ENCODE measurements at places on chromosomes 3 and 15. TPM values are rescaled to one million over a fixed set of nuclear protein-coding genes. Genes with fewer than 3 reads are reported as not detected.
A peak's percentile ranks its signal among the peaks of the same experiment; 100 is the strongest.

GRCh38 chr3:74353039-74353438 is 261.4 kb downstream of the CNTN3 start:
- no peaks in the 10 kb centered on the region for H3K36me3 ChIP-seq
- H3K27me3 ChIP-seq: no peaks in the 10 kb centered on the region
- H3K27ac ChIP-seq: no peak overlapping the region
- no peaks in the 10 kb centered on the region for H3K4me1 ChIP-seq
- DNase-seq: no peak
- H3K4me3 ChIP-seq: no peak overlapping the region

DNA sequence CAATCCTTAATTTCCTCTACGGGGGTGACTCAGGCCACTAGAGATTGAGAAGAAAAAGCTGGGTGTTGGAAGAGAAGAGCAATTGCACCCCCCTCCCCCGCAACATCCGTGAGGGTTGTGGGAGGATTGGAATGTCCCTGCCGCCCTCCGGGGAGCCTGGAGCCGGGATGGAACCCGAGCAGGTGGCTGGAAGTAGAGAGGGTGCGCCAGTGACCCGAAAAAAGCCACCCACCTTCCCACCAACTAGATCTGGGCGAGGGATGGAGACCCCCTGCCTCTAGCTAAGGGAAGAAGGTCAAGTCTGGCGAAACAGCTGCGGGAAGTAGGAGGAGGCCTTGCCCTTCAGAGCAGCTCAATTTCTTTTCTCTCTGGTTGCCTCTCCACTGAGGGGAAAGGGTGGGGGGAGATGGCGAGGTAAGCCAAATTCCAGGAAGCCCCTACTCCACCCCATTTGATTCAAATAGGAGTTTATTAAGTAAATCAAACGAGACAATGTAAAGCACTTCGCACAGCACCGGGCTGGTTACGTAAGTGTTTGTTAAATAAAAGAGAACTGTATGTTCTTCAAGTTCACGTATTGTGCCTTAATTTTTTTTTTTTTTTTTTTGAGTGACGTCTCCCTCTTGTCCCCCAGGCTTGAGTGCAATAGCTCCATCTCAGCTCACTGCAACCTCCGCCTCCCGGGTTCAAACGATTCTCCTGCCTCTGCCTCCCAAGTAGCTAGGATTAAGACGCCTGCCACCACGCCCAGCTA is 1.1 kb upstream of the WWTR1 start:
- H3K36me3 ChIP-seq: no peaks in the 10 kb centered on the region
- H3K4me1 ChIP-seq: peaks cover 21% of the 10 kb centered on the region
- DNase-seq: no peak
- H3K4me3 ChIP-seq: peak overlapping the region; percentile 69
- H3K27ac ChIP-seq: no peak overlapping the region

Gene GOLGA6L7
- not detected for total RNA-seq

Gene ATP13A4
- 0.98 TPM for total RNA-seq

GRCh38 chr3:151579571-151580270 is 118.9 kb upstream of the IGSF10 start:
- H3K36me3 ChIP-seq: no peaks in the 10 kb centered on the region
- no peaks in the 10 kb centered on the region for H3K4me1 ChIP-seq
- no peak overlapping the region for H3K4me3 ChIP-seq

Gene CFAP161
- total RNA-seq: not detected

GRCh38 chr3:144585953-144586352 is 614.3 kb downstream of the DIPK2A start:
- H3K27ac ChIP-seq: no peak overlapping the region
- DNase-seq: no peak
- no peaks in the 10 kb centered on the region for H3K27me3 ChIP-seq
- H3K36me3 ChIP-seq: no peaks in the 10 kb centered on the region
- H3K4me3 ChIP-seq: no peak overlapping the region

Measured in CD4-positive, alpha-beta T cell (primary cell).